ENCODE measurements at places on chromosomes 5 and 9.

DNA sequence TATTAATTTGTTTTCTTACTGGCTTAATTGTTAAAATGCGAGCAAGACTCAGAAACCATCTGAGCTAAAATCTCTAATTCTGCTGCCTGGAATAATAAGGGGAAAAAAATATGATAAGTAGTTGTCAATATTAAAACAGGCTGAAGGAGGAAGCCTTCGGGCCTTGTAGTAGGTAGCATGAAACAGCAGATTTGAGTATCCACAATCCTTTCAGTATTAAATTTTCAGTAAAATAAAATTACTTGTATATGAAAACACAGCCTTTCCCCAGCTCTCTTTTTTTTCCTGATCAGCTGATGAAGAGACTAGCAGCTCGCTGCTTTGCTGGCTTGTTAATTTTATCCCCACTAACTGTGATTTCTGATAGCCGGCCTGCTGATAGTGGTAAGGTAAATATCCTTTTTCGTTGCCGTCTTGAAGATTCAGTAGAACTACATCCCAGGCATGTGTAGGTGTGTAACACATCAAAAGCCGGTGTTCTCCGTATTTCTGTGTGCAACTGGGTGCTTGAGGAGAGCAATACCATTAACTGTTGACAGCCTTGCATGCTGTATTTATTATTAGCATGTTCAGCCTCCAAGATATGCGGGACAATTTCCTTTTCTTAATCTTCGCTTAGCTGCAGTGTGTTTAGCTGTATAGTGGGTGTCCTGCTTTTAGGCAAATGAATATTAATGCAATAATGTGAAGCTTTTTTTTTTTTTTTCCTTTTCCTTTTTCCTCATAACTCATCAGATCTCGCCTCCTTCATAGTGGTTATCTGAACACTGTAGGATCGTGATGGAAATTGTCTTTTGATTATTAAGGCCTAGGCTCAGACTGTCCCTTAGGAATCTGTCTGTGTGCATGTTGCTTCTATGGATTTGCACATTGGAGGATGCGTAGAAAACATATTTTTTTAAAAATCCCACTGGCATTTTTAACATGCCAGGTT, 144.6 kb downstream of the SMARCA2 start:
- DNase-seq, result no peak

DNA sequence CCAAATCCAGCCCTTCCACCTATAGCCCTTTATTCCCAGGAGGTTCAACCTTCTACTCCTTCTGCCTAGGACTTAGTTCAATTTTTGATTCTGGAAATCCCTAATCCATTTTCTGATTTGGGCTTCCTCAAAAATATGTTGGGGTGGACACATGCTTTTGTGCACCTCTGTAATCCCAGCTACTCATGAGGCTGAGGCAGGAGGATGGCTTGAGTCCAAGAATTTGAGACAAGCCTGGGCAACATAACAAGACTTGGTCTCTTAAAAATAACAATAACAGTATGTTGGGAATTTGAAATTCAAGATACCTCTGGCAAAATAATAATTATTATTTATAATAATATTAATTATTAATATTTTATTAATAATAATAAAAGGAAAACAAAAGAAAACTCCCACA, 188.7 kb upstream of the TLE4 start:
- no peak for DNase-seq

DNA sequence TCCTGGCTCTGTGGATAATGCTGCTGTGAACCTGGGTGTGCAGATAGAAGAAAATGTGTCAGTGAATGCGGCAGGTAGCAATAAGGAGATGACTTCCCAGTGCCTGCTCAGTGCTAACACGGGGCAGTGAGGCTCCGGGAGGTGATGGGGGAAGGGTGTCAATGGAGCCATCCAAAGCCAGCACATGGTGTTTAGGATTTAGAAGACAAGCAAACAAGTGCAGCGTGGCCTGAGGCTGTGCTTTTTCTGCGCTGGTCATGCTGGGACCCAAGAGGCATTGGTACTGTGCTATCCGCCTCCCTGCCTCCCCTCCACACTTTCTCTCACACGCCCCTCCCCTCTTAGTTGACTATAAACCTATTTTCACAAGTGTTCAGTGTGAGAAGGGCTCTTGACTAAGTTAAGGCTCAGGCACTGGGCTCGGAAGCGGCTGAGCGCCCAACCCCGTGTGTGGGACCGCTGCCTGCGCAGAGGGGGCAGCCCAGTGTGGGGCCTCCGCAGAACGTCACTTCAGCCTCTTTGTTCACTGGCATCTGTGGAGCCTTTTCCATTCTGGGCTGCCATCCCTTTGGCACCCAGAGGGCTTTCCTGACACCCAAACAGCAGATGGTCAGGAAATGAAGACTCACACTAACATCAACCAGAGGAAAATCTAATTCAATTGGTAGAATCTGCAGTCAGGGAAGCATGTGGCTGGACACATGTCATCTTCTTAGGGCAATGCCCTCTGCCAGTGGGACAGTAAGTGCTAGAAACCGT, 21.8 kb upstream of the NINJ1 start:
- no peak for DNase-seq

- no peak for DNase-seq
These were observed 585.5 kb downstream of the ISL1 start for GRCh38 chr5:51968756-51969155.
